AG04450 (cell line): ENCODE measurements at places on chromosomes 12 and 14. TPM values are rescaled to one million over a fixed set of nuclear protein-coding genes. Genes with fewer than 3 reads are reported as not detected.
A peak's percentile ranks its signal among the peaks of the same experiment; 100 is the strongest.

DNA sequence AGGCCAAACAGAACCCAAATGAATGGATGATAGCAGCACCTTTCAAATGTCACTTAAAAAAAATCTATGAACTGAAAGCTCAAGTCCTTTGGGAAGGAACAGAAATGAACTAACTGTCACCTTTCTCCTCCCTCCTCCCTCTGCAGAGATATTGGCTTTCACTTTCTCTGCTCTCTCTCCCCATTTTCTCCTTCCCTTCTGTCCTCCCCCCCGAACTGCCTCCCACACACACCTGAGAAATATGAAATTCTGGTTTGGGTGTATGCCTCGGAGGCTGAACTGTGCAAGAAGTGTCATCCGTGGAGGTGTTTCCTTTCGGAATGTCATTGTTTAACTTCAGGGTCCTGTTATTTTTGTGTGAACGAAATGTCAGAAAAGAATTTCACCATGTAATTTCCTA is 87.8 kb downstream of the NEDD1 start:
- no peak for DNase-seq

GRCh38 chr12:91958816-91959215 is 186.8 kb downstream of the BTG1 start:
- DNase-seq: peak; percentile 54

DNA sequence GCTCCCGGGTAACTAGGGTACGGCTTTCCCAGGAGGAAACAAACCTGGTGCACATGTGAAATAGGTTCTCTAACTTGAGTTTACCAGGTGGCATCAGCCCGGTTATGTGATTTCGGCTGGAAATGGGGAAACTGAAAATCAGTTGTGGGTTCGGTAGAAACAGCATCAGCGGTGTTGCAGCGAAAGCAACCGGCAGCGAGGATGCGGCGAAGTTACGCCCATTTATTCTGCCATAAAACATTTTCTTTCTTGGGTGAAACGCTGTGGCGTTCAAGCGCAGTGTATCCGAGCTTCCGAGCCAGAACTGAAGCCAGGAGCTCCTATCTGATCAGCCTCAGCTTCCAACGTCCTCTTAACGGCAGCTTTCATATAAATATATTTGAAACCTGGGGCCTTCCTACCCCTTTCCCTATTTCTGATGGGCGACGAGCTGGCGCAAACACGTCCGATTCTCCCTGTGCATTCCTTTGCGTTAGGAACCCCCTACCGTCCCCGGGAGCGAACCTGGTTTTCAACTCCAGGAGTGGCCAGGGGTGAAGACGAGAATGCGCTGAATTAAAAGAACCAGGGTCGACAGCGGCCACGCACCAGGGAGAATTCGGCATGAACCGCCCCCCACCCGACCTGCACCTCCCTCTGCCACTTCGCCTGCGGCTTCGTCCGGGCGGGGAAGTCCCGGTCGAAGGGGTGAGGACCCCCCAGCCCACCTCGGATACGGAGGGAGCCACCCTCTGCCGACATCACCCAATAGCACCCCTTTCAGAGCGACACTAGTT is 1.6 kb downstream of the DPF3 start:
- DNase-seq: no peak

The SMIM41 gene
- not detected in 2 replicates for polyA plus RNA-seq

DNA sequence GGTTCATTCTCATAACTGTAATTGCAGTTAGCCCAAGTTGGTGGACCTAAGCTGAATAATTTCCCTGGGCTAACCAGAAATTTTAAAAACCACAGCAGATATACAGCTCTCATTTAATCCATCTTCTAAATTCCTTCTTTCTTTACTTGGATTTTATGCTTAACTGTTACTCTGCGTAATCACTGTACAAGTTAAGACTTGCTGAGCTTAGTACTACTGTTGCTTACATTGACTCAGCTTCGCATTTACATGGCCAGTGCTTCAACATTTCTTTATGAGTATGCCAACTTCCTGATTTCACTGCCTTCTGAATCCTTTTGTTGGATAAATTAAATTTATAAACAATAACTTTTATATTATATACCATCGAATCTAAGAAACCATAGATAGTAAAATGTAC is 147.4 kb downstream of the SLC38A4 start:
- DNase-seq: no peak

The DLGAP5 gene
- polyA plus RNA-seq: 9.0 and 16.4 TPM in 2 replicates

The KLHL33 gene
- polyA plus RNA-seq: 0.06 and 0.09 TPM in 2 replicates

The CCDC197 gene
- polyA plus RNA-seq: not detected in 2 replicates

GRCh38 chr14:21852061-21852664 is 178.5 kb upstream of the OR4E1 start:
- no peak for DNase-seq

The ERBB3 gene
- 1.7 and 2.1 TPM in 2 replicates for polyA plus RNA-seq

The C12orf42 gene
- not detected in 2 replicates for polyA plus RNA-seq

DNA sequence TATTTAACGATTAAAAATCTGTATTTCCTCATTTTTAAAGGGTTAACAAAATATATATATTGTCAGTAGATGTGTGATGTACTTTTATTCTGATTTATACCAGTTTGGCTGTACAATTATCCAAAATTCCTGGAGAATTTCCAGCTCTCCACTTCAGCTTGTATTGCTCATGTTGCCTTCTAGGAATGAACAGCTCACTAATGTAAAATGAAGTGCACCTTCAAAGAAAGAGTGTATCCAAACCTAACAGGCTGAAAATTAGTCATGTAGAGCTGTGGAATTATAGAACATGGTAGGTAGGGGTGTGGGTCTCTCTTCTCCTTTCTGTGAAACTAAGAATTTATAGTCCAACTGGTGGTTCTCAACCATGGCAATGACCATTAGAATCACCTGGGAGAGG is 362.0 kb downstream of the ETNK1 start:
- no peak for DNase-seq

DNA sequence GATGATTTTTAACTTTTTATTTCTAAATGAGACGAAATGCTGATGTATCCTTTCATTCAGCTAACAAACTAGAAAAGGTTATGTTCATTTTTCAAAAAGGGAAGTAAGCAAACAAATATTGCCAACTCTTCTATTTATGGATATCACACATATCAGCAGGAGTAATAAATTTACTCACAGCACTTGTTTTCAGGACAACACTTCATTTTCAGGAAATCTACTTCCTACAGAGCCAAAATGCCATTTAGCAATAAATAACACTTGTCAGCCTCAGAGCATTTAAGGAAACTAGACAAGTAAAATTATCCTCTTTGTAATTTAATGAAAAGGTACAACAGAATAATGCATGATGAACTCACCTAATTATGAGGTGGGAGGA is 139.6 kb downstream of the HMGA2 start:
- DNase-seq: no peak

The SOCS2 gene
- 14.5 and 17.6 TPM in 2 replicates for polyA plus RNA-seq

The GARIN6 gene
- not detected in 2 replicates for polyA plus RNA-seq

The GZMH gene
- polyA plus RNA-seq: not detected in 2 replicates

- DNase-seq: no peak
Measured at GRCh38 chr14:74965486-74966153, 10.2 kb upstream of the PGF start.

DNA sequence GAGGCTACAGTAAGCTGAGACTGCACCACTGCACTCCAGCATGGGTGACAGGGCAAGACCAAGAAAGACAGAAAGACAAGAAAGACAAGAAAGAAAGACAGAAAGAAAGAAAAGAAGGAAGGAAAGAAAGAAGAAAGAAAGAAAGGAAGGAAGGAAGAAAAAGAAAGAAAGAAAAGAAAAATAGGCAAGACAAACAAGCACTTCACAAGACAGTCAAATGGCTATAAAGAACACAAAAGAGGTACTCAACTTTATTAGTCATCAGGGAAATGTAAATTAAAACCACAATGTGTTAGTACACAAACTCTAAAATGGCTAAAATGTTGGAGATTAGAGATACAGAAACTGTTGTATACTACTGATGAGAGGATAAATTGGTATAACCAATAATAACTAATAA is 6.6 kb downstream of the ATXN3 start:
- DNase-seq: no peak

GRCh38 chr12:63821781-63822251 is 22.7 kb upstream of the SRGAP1 start:
- DNase-seq: no peak

DNA sequence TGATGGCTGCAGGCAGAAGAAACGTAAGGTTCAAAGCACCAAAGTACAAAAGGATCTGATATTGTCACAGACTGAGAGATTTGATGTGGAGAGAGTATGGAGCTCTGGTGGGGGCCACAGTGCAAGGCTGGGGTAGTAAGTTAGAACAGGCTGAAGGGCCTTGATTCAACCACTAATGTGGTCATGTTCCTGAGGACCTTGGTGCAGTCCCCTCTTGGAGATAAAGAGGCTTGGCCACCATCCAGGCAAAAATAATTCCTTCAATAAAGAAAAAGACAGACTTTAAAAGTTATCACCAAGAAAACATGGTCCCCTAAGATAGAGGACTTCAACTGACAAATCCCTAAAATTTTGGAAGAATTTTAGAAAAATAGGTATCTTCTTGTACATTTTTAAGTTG is 17.4 kb downstream of the CAPZA3 start:
- no peak for DNase-seq

DNA sequence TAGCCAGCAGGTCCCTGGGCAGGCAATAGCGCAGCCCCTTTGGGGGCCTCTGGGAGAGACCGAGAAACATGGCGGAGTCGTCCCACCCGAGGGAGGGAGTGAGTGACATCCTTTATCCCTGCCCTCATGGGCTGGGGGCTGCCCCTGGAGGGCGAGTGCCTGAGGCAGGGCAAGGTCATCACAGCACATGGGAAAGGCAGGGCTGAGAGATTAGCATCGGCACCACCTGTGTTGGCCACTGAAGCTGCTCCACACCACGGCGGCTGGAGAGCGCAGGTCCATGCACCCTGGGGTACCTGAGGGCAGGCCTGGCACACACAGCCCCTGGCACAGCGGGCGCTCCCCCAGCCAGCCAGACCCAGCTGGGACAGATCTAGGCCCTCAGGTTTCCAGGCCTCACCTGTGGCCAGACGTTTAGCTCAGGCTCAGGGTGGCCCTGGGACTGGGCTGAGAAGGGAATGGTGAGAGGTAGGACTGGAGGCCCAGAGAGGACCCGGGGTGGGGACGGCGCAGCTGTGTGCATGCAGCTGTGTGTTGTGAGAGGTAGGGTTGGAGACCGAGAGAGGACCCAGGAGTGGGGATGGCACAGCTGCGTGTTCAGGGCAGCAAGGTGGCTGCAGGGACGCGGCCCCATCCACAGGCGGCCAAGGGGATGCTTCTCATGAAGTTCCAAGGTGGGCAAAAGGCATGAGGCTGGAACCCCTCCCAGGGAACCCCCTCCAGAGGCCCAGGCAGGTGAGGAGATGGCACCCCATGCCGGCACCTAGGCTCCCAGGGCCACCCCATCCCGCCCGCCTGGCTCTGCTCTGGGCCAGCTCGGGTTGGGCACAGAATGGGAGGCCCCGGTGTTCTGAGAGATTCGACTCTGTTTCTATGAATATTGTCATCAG is 74.1 kb downstream of the KIF26A start:
- no peak for DNase-seq

DNA sequence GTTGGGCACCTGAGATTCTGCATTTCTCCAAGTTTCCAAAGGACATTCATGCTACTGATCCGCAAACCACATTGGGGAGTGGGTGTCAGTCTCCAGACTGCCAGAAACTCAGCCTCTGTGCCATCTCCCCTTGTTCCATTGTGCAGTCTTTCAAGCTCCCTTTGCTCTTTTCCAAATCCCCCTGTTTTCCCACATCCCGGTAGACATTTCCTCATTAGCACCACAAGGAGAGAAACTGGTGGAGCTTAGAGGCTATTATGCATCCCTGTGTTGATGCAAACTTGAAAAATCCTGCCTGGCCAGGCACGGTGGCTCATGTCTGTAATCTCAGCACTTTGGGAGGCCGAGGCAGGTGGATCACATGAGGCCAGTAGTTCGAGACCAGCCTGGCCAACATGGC is 10.7 kb downstream of the CCDC63 start:
- no peak for DNase-seq
